ENCODE measurements at places on chromosomes 2 and 18.

- H3K27me3 ChIP-seq: no peaks in the 10 kb centered on the region
- no peaks in the 10 kb centered on the region for H3K4me1 ChIP-seq
- no peak overlapping the region for H3K4me3 ChIP-seq
- DNase-seq: no peak
Observed at GRCh38 chr2:119879502-119879901, 119.8 kb downstream of the PTPN4 start.

DNA sequence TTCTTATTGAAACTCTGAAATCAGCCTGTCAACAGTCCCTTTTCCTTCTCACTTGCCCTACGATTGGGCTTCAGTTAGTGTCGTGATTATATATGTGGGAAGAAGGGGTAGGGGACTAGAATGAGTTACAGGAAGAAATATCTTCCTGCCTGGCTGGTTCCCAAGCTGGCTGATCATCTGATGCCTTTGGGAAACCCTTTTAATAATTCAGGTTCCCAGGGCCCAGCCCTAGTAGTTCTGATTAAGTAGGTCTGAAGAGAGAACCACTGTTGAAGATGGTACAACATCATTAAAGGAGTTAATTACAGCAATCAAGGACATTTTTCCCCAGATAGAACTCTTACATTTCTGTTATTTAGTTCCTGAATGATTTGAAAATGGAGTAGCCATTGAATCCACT, 110.1 kb upstream of the EML6 start:
- no peak for DNase-seq
- H3K27ac ChIP-seq: peak overlapping the region; percentile 2
- H3K27me3 ChIP-seq: no peaks in the 10 kb centered on the region
- no peak overlapping the region for H3K4me3 ChIP-seq
- H3K36me3 ChIP-seq: no peaks in the 10 kb centered on the region

- peaks cover 2% of the 10 kb centered on the region for H3K4me1 ChIP-seq
- H3K27me3 ChIP-seq: no peaks in the 10 kb centered on the region
- DNase-seq: peak; percentile 29
- no peak overlapping the region for H3K4me3 ChIP-seq
Observed at GRCh38 chr18:48986851-48987761, 36.3 kb upstream of the SMAD7 start.

GRCh38 chr2:140584471-140584870, 1546.3 kb downstream of the LRP1B start:
- no peaks in the 10 kb centered on the region for H3K36me3 ChIP-seq
- no peaks in the 10 kb centered on the region for H3K4me1 ChIP-seq
- no peaks in the 10 kb centered on the region for H3K27me3 ChIP-seq
- H3K27ac ChIP-seq: no peak overlapping the region
- no peak for DNase-seq
- no peak overlapping the region for H3K4me3 ChIP-seq

- H3K36me3 ChIP-seq: no peaks in the 10 kb centered on the region
- H3K27ac ChIP-seq: peak overlapping the region; percentile 26
- H3K4me1 ChIP-seq: peaks cover 29% of the 10 kb centered on the region
- H3K4me3 ChIP-seq: peak overlapping the region; percentile 78
- no peak for DNase-seq
Observed at GRCh38 chr2:225040856-225041206, 1.4 kb downstream of the DOCK10 start.

- H3K27me3 ChIP-seq: no peaks in the 10 kb centered on the region
- H3K4me1 ChIP-seq: no peaks in the 10 kb centered on the region
- no peak overlapping the region for H3K4me3 ChIP-seq
- no peak overlapping the region for H3K27ac ChIP-seq
- DNase-seq: no peak
Observed at GRCh38 chr2:152078023-152078422, 20.8 kb downstream of the CACNB4 start.

DNA sequence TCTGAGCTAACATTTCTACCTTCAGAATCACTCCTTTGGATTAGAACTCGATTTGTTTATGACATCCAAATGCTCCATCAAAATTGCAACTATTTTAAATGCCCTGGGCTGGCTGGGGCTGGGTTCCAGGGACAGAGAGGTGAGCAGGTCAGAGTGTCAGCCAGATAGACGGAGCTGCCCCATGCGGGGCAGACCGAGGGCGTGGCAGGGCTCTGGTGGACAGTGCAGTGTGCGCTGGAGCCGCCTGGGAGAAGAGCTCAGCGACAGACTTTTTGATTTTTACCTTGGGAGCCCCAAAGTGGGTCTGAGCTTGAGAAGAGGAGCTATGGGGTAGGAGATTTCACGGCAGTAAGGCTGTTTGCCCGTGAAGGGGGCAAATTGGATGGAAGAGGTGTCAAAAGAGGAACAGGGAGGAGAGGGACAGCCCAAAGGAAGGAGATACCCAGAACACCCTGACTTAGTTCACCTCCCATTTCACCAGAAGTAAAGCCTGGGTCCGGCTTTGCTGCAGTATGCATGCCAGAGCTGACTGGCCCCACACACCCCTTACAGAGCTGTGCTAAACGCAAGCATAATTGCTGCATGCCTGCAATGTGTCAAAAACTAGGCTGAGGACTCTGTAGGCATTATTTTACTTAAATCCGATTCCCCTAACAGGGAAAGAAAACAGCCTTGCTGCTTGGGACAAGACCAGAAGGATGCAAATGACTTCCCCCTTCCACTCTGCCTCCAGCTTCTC, 33.7 kb downstream of the EN1 start:
- peaks cover 97% of the 10 kb centered on the region for H3K27me3 ChIP-seq
- no peaks in the 10 kb centered on the region for H3K36me3 ChIP-seq
- H3K27ac ChIP-seq: no peak overlapping the region
- H3K4me1 ChIP-seq: no peaks in the 10 kb centered on the region

DNA sequence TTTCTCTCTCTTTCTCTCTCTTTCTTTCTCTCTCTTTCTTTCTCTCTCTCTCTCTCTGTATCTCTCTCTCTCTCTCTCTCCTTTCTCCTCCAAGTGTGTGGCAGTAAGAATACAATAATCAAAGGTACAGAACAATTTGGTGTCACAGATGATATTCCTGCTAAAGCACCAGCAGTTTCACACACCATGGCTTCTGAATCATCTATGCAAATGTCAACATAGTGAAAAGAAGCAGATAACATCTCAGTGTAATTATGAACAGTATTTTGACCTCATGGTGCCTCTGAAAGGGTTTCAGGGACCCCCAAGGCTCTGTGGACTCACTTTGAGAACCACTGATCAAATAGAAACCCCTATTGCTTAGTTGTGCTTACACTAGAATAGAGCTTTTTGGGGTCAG, 38.5 kb upstream of the CSRNP3 start:
- no peak for DNase-seq
- H3K4me1 ChIP-seq: no peaks in the 10 kb centered on the region
- H3K4me3 ChIP-seq: no peak overlapping the region
- H3K27me3 ChIP-seq: no peaks in the 10 kb centered on the region
- no peak overlapping the region for H3K27ac ChIP-seq

GRCh38 chr2:170922634-170923494, 6.2 kb upstream of the GORASP2 start:
- DNase-seq: no peak
- no peaks in the 10 kb centered on the region for H3K27me3 ChIP-seq
- peaks cover 2% of the 10 kb centered on the region for H3K4me1 ChIP-seq
- H3K4me3 ChIP-seq: no peak overlapping the region
- no peaks in the 10 kb centered on the region for H3K36me3 ChIP-seq

GRCh38 chr2:234463626-234464290, 33.1 kb downstream of the ARL4C start:
- no peak overlapping the region for H3K4me3 ChIP-seq
- H3K4me1 ChIP-seq: no peaks in the 10 kb centered on the region
- H3K27me3 ChIP-seq: no peaks in the 10 kb centered on the region
- H3K27ac ChIP-seq: no peak overlapping the region
- H3K36me3 ChIP-seq: no peaks in the 10 kb centered on the region

GRCh38 chr2:165621086-165621560, 151.6 kb downstream of the CSRNP3 start:
- no peak overlapping the region for H3K27ac ChIP-seq
- H3K27me3 ChIP-seq: no peaks in the 10 kb centered on the region
- no peak overlapping the region for H3K4me3 ChIP-seq
- DNase-seq: no peak
- H3K4me1 ChIP-seq: no peaks in the 10 kb centered on the region

DNA sequence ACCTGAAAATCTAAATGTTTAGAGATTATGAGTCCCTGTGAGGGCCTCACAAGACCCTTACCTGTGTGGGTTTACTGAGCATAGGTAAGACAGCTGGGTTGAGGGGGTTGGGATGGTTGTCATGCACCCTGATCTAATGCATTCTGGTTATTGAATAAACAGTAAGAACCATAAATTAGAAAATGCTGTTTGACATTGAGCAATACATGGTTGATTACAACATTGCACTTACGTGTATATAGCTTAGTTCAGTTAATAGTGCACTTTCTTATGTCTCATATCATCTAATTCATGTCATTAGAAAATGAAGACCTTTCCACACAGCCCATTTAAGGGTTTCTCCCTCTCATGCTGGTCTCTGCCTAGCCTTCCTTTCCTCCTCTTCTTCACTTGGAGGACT, 253.5 kb upstream of the ATP5MC3 start:
- no peak overlapping the region for H3K27ac ChIP-seq
- no peaks in the 10 kb centered on the region for H3K27me3 ChIP-seq
- no peaks in the 10 kb centered on the region for H3K36me3 ChIP-seq
- no peak overlapping the region for H3K4me3 ChIP-seq
- no peak for DNase-seq

GRCh38 chr2:31956312-31956711, 54.5 kb downstream of the MEMO1 start:
- peaks cover 3% of the 10 kb centered on the region for H3K4me1 ChIP-seq
- no peaks in the 10 kb centered on the region for H3K27me3 ChIP-seq
- H3K27ac ChIP-seq: peak overlapping the region; percentile 65
- peaks cover 10% of the 10 kb centered on the region for H3K36me3 ChIP-seq
- no peak overlapping the region for H3K4me3 ChIP-seq
- DNase-seq: no peak

GRCh38 chr2:158664987-158665386, 130.1 kb upstream of the DAPL1 start:
- H3K27me3 ChIP-seq: no peaks in the 10 kb centered on the region
- H3K4me1 ChIP-seq: peaks cover 3% of the 10 kb centered on the region
- H3K36me3 ChIP-seq: peaks cover 87% of the 10 kb centered on the region
- no peak for DNase-seq
- H3K4me3 ChIP-seq: no peak overlapping the region
- no peak overlapping the region for H3K27ac ChIP-seq

- H3K4me1 ChIP-seq: no peaks in the 10 kb centered on the region
- no peaks in the 10 kb centered on the region for H3K27me3 ChIP-seq
- H3K36me3 ChIP-seq: no peaks in the 10 kb centered on the region
- no peak overlapping the region for H3K27ac ChIP-seq
- no peak overlapping the region for H3K4me3 ChIP-seq
- no peak for DNase-seq
Observed at GRCh38 chr2:158668001-158668765, 126.9 kb upstream of the DAPL1 start.

- DNase-seq: no peak
- H3K27me3 ChIP-seq: no peaks in the 10 kb centered on the region
- H3K27ac ChIP-seq: no peak overlapping the region
- no peak overlapping the region for H3K4me3 ChIP-seq
Observed at GRCh38 chr2:235611349-235611748, 117.5 kb downstream of the AGAP1 start.

- H3K4me3 ChIP-seq: no peak overlapping the region
- H3K4me1 ChIP-seq: peaks cover 5% of the 10 kb centered on the region
- no peaks in the 10 kb centered on the region for H3K27me3 ChIP-seq
- H3K36me3 ChIP-seq: no peaks in the 10 kb centered on the region
- H3K27ac ChIP-seq: no peak overlapping the region
- DNase-seq: no peak
Observed at GRCh38 chr2:149991576-149991975, 404.0 kb upstream of the MMADHC start.

GRCh38 chr18:59311631-59312030, 6.8 kb downstream of the CPLX4 start:
- DNase-seq: no peak
- H3K27ac ChIP-seq: no peak overlapping the region
- H3K27me3 ChIP-seq: peaks cover 10% of the 10 kb centered on the region

GRCh38 chr2:239612133-239612532, 211.3 kb upstream of the HDAC4 start:
- no peaks in the 10 kb centered on the region for H3K27me3 ChIP-seq
- no peak for DNase-seq
- H3K27ac ChIP-seq: no peak overlapping the region
- no peaks in the 10 kb centered on the region for H3K36me3 ChIP-seq

DNA sequence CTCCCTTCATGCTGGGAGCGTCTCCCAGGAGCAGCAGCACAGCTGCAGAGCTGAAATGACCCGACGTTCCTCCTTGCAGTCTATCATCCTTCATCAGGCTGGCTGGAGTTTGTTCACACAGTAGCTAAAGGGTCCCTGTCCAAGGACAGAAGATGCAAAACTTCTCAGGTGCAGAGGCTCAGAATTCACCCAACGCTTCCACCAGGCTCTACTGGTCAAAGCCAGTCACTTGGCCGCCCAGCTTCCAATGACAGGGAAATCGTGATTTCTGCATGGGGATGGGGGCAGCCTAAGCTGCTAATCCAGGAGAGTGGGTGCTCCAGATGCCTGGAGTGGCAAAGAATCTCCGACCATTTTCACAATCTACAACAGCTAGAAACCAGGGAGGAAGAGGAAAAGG, 97.0 kb upstream of the SALL3 start:
- H3K27ac ChIP-seq: no peak overlapping the region
- peaks cover 2% of the 10 kb centered on the region for H3K27me3 ChIP-seq
- H3K36me3 ChIP-seq: no peaks in the 10 kb centered on the region
- DNase-seq: no peak

DNA sequence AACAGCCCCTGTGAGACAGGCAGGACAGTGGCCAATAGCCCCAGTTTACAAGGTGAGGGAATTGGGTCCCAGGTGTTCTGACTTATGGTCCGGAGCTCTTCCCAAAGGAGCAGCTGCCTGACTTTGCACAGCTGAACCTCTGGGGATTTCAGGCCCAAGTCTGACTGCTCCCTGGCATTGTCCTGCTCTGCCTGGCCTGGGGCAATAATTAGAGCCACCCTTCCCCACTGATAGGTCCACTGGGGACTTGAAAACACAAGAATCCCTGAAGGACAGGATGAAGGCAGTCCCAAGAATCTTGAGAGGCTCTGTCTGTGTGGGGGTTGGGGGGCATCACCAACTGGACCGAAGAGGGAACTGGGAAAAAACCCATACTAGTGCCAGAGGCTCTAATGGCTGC, 3.7 kb upstream of the FEV start:
- H3K4me1 ChIP-seq: peaks cover 26% of the 10 kb centered on the region
- H3K4me3 ChIP-seq: no peak overlapping the region
- no peaks in the 10 kb centered on the region for H3K36me3 ChIP-seq
- DNase-seq: no peak
- peaks cover 100% of the 10 kb centered on the region for H3K27me3 ChIP-seq

- no peak overlapping the region for H3K4me3 ChIP-seq
- no peak overlapping the region for H3K27ac ChIP-seq
- H3K36me3 ChIP-seq: no peaks in the 10 kb centered on the region
- peak; percentile 61 for DNase-seq
Observed at GRCh38 chr2:209334188-209335017, 89.4 kb upstream of the MAP2 start.

- DNase-seq: no peak
- no peak overlapping the region for H3K27ac ChIP-seq
- H3K4me1 ChIP-seq: no peaks in the 10 kb centered on the region
- H3K27me3 ChIP-seq: no peaks in the 10 kb centered on the region
- H3K36me3 ChIP-seq: no peaks in the 10 kb centered on the region
Observed at GRCh38 chr18:22524783-22525182, 107.1 kb upstream of the CTAGE1 start.

Data from left lung (tissue), 14 donors.